ENCODE measurements at places on chromosomes 11 and 22.

- DNase-seq = no peak
These were observed 19.5 kb downstream of the TSKU start for GRCh38 chr11:76802621-76803020.

- DNase-seq = no peak
These were observed 26.0 kb downstream of the ZNRF3 start for GRCh38 chr22:28909375-28909774.

GRCh38 chr22:20141186-20142077 lies 9.4 kb downstream of the CCDC188 start:
- no peak for DNase-seq

- no peak for DNase-seq
These were observed 258.8 kb downstream of the SOX6 start for GRCh38 chr11:16097543-16097942.

DNA sequence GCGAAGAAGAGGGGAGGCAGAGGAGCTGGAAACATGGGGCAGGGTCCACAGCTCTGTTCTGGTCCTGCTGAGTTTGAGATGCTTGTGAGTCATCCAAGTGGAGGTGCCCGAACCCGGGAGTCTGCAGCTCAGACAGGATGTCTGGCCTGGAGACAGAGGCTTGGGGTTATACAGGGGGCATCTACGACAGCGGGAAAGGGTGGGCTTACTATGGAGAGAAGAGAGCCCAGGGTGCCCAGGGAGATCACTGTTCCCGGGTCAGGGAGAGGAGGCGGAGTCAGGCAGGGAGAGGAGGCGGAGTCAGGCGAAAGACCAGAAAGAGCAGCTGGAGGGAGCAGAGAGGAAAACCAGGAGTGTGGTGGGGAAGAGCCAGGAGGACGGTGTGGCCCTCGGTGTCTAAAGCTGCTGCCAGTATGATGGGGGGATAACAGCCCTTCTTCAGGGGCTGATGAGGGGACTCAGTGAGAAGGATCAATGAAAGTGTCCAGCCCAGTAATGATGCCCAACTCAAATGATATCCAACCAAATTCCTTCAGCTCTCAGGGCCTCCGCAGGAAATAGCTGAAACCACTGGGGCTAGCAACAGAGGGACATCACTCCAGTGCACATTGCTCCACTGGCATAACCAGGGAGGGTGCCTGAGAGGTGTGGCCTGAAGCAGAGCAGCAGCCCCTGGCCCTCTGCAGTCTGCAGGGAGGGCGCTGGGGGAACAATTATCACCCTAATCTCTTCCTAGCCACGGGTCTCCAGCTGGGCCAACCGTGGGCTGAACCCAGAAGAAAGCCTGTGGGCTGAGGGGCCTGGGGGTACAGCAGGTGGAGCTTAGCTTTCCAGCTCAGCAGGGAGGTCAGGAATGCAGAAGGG lies 2.6 kb upstream of the LTBP3 start:
- no peak for DNase-seq

DNA sequence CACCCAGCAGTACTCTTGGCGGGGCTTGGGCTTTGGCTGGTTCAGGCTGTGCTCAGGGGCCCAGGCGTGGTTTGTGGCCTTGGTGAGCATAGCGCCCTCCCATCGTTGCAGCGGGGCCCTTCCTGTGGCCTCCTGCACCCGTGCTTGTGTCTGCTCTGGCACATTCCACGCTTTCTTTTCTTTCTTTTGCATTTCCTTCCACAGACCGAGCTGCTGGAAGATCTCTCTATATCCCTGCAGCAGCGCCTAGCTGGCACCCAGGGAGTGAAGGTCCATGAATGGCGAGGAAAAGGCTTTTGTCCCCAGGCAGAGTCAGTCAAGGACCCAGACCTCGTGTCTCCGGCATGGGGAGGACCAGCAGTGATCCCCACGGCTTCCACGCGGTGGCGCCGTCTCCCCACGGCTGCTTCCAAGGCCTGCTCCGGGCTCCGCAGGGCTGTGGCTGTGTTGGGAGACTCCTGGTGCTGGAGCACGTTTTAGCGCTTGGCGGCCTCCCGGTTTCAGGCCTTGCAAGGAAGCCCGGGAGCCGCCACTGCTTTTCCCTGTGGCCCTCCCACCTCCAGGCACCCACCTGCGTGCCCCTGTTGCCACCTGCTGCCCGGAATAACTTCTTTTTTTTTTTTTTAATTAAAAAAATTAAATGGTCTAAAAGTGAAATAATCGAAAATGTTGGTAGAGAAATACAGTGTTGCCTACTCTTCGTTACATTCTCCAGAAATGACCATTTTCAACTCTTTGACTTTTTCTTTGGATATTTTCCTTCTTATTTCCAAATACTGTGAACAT lies 28.5 kb downstream of the GLB1L2 start:
- DNase-seq = peak; percentile 47

DNA sequence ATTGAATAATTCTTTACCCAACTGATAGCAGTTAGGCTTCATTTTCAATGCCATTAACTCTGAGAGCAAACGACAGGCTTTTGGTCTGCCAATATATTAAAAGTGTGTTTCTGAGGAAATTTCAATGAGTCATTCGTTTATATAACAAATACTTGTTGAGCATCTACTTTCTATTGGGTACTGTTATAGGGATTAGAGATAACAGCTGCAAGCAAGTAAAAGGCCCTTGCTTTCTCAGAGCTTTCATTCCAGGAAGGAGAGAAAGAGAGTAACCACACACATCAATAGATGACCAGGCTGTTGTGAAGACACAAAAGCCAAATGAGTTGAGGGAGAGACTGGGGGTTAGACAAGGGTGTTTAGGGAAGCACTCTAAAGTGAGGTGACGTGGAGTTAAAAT lies 35.7 kb downstream of the CD44 start:
- no peak for DNase-seq
